Activated CD8-positive, alpha-beta memory T cell treated with anti-CD3 and anti-CD28 coated beads, Interleukin-2, amount 10 ng/mL, durations not matched to agents 7 days and 5 days (primary cell): ENCODE measurements at places on chromosomes 4 and X. TPM values are rescaled to one million over a fixed set of nuclear protein-coding genes. Genes with fewer than 3 reads are reported as not detected.

GRPR gene
- not detected for total RNA-seq

CT45A1 gene
- not detected for total RNA-seq

MRPL1 gene
- total RNA-seq: 28.5 TPM

EPGN gene
- not detected for total RNA-seq

HMGN5 gene
- total RNA-seq: 2.8 TPM
